ENCODE measurements at places on chromosomes 12 and 14.

GRCh38 chr12:40907115-40907527, 214.9 kb downstream of the CNTN1 start:
- DNase-seq, result peak; percentile 35

DNA sequence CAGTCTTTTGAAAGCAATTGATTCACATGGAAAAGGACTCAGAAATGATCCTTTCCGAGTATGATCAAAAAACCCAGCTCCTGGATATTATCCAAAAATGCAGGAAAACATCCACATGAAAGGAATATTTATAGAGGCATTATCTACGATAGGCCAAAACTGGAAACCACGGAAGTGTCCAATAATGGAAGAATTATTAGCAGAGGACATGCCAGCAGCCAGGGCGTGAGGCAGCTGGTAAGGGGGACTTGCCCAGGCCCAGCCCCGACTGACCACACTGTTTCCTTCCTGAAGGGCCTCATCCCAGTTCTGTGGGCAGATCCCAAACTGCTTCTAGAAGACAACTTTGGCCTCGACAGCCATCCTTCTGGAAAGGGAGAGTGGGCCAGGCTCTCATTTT, 20.5 kb downstream of the ACTN1 start:
- no peak for DNase-seq

DNA sequence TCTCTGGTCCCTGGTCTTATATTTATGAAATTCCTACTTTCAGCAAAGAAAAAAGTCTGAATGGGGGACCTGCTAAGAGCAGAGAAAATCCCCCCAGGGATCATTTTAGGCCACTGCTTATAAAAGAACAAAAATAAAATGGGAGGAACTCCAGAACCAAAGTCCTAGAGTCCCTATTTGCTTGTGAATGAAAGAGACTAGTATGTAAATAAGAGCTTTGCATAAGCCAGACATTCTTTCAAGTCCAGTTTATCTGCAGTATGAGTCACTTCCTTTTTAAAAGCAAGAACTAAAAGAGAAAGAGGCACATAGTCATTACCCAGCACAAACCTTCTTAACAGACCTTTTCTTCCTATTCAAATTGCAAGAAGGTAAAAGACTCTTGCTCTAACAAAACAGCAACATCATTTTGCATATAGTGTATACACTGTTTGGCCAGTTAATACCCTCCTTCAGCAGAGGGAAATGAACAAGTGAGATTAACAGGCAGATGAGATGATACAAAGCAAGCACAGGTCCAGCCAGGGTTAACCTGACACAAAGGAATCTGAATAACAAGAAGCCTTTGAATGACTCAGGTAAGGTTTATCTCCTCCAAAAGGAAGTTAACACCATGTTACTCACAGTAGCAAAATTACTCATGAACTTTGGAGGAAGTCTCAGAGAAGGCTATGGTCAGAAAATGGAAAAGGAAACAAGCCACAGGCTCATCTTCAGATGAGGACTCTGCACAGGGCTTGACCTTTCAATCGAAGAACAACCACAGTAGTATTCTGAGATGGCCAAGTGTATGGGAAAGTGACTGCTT, 87.3 kb downstream of the PHLDA1 start:
- peak; percentile 79 for DNase-seq

DNA sequence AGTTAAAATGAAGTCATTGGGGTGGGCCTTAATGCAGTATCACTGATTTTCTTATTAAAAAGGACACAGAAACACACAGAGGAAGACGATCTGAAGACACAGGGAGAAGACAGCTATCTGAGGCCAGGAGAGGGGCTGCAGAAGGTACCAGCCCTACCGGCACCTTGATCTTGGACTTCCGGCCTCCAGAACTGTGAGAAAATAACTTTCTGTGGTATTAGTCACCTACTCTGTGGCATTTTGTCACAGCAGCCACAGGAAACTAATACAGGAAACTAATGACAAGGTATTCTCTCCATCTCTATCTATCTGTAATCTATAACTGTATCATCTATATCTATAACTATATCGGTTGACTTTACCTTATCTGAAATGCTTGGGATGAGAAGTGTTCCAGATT, 1149.5 kb downstream of the BCL11B start:
- DNase-seq, result no peak

DNA sequence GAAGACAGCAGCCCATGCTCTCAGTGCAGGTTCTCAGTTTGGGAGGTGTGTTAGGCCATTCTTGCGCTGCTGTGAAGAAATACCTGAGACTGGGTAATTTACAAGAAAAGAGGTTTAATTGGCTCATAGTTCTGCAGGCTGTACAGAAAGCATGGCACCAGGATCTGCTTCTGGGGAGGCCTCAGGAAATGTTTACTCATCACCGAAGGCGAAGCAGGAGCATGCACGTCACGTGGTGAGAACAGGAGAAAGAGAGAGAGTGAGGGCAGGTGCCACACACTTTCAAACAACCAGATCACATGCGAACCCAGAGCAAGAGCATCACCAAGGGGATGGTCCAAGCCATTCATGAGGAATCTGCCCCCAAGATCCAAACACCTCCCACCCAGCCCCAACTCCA, 9.0 kb upstream of the LRP6 start:
- no peak for DNase-seq

DNA sequence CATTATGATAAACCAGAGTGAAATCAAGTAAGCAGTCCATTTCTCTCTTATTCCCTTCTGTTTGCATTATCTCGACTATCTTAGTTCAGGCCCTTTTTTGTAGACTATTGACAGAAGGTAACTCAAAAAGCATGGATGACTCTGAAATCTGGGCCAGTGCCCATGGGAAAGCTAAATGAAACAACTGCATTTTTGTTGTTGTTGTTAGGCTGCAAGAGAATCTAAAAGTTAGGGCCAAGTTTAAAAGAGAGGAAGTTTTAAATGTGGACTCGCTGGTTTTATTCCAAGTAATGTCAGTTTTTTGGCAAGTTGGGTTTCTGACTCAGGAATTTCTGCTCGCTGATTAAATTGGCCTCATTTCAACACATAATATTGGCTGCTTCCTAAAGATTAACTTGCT, 201.1 kb downstream of the PIK3C2G start:
- DNase-seq, result peak; percentile 53

- no peak for DNase-seq
These were observed 789.6 kb downstream of the GALC start for GRCh38 chr14:87203346-87203745.

GRCh38 chr12:124369055-124369826, 74.3 kb downstream of the RFLNA start:
- DNase-seq, result peak; percentile 81

DNA sequence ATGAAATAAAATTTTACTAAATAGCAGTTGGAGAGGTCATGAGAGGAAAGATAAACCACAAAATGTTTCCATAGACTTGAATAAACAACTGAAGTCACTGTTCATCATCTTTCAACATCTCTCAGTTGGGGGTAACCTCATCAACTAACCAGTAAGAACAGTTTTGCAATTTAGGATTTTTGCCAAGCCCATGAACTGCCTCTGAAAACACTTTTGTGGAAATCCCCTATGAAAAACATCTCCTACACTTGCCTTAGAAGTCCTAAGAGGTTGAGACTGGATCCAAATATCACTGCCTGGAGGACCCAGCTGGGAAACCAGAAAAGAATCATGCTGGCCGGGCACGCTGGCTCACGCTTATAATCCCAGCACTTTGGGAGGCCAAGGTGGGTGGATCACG, 273.1 kb downstream of the C12orf50 start:
- no peak for DNase-seq

DNA sequence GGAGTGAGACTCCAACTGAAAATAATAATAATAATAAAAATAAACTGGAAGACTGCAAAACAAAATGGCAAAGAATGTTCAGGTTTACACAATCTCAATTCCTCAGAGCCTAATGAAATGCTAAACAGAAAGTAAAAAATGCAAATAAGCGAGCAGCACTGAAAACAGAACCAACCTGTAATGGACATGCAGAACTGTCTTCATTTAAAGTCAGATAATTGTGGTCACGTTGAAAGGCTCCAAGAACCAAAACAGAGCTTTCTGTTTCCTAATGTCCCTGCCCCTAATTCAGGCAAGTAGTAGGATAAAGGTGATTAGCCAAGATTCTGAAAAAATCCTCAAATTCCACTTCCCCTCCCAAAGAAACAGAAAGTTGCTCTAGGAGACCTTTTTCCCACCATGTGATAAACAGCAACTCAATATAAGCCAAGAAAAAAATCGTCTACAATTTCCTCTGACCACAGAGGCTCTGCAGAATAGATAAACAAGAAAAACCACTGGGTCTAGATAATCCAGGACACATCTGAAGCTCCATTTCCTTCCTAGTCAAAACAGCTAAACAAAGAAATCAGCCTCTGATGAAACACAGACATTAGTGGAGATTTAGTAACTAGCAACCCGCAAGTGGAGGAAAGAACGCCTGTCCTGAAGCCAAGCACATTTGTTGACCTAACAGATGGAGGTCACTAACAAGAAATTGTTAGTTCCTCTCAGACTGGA, 3.0 kb downstream of the MIS18BP1 start:
- no peak for DNase-seq

DNA sequence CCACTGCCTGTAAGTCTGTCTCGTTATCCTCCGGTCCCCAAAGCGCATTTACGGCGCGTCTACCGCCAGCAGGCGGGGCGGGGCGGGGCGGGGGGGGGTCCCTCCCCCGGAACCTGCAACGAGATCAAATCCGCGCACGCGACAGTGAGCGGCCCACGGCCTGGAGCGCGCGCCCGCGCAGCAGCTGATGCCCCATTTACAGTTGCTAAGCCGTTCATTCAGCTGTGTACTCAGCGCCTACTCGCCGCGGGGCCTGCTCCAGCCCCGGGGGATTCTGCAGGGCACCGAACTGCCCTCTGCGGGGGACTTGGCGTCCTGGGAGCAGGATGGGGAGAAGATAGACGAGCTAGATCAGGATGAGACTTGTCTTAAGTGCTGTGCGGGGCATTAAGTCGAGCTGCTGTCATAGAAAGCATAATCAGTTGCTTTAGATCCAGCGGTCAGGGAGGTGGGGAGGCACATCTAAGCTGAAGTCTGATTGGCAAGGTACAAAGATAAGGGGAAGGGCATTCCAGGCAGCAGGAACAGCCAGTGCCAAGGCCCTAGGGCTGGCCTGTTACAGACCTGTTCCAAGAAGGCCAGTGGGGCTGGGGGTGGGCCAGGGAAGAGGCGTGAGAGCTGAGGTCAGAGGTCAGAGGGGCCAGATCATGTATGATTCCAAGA, 1.4 kb upstream of the CCDC85C start:
- no peak for DNase-seq

DNA sequence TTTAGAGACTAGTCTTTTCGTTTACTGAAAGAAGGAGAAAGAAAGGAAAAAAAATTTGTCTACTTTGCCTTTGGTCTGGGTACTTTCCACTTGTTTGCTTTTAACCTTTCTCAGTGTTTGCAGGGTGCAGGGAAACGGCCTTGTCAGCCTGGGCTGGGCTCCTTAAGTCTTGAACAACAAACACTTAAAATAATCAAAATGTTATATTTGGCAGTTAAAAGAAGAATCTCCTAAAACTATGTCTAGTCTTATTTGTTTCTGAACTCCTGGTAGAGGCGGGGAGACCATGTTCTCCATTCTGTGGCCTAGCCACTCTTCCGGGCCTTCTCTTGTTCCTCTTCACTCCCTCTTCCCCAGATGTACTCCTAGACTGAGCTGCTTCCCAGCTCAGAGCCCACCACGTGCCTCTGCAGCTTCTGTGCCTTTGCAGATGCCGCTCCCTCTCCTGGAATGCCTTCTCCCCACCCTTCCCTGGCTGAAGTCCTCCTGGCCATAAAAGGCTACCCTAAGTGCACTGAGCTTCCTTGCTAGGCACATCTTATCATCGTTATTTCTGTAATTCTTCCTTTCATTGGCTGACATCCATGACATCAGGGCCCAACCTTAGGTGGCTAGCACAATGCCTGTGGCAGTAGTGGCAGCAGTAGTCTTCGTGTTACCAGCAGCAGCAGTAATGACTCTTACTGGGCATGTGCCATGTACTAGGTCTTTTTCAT, 432.9 kb downstream of the ZFP36L1 start:
- peak; percentile 63 for DNase-seq

- no peak for DNase-seq
These were observed 66.4 kb upstream of the FLRT2 start for GRCh38 chr14:85463512-85463911.

- DNase-seq, result no peak
These were observed 6.6 kb downstream of the NCKAP5L start for GRCh38 chr12:49821373-49822287.

DNA sequence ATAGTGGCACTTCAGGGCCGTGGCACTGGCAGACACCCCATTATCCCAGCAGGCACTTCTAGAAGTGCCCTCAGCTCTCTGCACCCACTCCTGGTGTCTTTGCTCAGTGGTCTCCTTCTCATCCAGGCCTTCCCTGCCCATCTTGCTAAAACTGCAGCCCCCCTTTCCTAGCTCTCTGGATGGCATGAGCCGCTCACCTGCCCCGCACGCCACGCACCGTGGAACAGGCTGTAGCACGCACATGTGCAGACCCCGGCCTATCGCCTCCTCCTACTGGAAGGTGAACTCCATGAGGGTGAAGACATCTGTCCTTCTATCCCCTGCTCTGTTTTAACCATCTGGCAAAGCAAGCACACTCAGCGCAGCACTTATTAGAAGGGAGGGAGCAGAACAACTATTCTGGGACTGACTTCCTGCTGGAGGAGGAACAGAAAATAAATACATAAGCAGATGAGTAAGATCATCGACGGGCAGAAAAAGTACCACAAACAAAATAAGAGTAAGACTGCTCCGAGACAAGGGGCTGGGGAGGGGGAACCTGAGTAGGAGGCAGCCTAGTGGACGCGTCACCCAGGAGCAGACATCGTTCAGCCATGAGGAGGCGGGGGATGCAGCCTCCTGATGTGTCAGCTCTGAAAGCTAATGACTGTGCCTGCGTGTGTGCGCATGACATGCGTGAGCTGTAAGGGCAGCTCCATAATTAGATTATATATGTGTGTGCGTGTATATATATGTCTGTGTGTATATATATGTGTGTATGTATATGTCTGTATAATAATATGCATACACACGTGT, 7.8 kb upstream of the FZD10 start:
- no peak for DNase-seq

- no peak for DNase-seq
These were observed 27.4 kb downstream of the MMP17 start for GRCh38 chr12:131855521-131856142.

DNA sequence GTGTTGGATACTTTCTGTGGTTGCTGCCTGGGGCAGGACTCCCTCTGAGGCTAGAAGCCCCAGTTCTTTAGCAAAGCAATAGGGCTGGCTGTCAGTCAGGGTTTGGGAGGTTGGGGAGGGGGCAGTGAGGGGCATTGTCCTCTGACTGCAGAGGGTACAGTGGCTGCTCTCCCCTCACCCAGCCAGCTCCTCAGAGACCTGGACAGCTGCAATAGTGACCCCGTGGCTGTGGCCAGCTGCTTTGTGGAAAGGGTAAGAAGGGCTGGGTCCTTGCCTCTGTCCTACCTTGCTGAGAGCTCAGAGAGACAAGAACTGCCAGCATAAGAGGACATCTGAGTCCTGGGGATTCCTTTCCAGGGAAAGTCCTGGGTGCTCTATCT, 25.8 kb downstream of the PLEKHG3 start:
- no peak for DNase-seq
